Muscle of arm (tissue), 14 donors: ENCODE measurements at places on chromosomes 6 and 20.
A peak's percentile ranks its signal among the peaks of the same experiment; 100 is the strongest.

GRCh38 chr20:14415467-14415866 is 78.1 kb upstream of the FLRT3 start:
- DNase-seq: peak; percentile 5

GRCh38 chr20:38043512-38044300 is 10.2 kb downstream of the RPRD1B start:
- no peak for DNase-seq

DNA sequence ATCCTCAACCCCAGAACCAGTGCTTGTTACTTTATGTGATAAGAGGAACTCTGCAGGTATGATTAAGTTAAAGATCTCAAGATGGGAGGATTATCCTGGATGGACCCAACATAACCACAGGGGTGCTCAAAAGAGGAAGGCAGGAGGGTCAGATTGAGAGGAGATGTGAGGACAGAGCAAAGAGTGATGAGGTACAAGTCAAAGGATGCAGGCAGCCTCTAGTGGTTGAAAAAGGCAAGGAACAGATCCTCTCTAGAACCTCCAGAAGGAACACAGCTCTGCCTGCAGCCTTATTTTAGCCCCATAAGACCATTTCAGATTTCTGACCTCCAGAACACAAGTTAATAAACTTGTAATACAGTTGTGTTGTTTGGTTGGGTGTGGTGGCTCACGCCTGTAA is 41.2 kb downstream of the PDSS2 start:
- no peak for DNase-seq

DNA sequence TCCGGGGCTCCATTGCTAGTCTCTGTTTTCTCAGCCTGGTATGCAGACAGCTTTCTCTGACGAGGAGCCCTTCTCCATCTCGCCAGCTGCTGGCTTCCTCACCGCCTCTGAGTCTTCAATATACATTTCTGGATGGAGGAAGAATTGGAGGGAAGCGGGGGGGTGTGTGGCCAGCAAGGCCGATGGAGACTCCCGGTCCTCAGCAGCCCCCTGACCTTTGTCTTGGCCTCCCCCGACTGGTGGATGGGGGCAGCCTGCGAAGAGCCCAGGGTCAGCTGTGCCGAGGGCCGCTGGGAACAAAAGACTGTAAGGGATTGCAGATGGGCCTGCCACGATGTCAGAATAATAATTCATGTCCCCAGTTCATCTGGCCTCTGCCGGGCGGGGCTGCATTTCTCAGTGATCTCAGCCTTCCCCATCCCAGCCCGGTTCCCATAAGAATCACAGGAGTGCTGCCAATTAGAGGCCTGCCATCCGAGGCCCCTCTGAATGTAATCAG is 54.3 kb upstream of the STX16 start:
- peak; percentile 90 for DNase-seq

GRCh38 chr6:105200133-105200730 is 20.4 kb upstream of the POPDC3 start:
- DNase-seq: no peak

- no peak for DNase-seq
Observed at GRCh38 chr6:150617062-150617461, 17.4 kb downstream of the PLEKHG1 start.

DNA sequence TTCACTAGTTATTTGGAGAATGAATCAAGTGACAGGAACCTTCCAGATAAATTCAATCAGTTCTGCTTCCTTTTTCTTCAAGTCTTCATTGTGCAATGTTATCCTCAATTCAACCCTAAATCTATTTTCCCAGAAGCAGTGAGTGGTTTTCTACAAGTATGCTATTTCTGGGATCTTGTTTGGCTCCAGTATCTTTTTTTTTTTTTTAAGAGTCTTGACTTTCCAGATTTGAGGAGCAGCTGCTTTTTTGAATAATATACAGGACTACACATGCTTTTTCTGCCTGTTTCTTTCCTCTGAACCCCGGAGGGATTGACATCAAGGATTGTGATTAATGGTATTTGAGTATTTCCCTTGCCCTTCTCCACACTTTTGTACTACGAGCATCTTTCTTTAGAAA is 339.2 kb upstream of the JAG1 start:
- peak; percentile 46 for DNase-seq

DNA sequence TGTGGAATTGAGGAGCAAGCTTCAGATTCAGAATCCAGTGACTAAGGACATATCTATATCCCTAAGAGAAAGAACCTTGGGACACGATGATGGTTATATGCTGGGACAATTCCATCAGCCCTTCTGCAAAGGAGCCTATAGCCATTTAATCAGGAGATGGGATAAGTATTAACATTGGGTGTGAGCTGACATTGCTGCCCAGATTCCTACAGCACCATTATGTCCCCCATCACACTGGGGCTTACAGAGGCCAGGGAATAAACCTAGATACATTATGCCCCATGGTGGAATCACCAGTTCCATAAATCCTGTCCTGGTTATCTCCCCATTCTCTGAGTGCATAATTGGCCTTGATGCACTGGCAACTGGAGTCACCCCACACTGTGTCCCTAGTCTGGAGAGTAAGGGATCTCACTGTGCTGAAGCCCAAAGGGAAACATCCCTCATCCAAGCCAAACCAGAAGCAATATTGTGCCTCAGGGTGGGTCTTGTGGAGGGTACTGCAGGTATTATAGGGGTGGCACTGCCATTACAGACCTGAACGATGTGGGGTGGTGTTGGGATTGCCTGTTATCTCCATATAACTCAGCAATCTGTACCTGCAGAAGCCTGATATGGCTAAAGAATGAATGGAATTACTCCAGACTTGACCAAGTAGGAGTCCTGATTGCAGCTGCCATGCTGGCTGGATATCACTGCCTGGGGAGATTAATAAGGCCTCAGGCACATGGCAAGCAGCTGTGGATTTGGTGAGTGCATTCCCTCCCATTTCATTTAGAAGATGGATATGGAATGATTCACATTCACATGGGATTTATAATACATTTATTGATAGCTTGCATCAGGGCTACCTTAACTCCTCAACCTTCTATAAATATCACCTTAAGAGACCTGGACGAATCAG is 5.0 kb downstream of the HLA-A start:
- DNase-seq: no peak

GRCh38 chr6:11341867-11342266 is 109.4 kb upstream of the NEDD9 start:
- DNase-seq: no peak

DNA sequence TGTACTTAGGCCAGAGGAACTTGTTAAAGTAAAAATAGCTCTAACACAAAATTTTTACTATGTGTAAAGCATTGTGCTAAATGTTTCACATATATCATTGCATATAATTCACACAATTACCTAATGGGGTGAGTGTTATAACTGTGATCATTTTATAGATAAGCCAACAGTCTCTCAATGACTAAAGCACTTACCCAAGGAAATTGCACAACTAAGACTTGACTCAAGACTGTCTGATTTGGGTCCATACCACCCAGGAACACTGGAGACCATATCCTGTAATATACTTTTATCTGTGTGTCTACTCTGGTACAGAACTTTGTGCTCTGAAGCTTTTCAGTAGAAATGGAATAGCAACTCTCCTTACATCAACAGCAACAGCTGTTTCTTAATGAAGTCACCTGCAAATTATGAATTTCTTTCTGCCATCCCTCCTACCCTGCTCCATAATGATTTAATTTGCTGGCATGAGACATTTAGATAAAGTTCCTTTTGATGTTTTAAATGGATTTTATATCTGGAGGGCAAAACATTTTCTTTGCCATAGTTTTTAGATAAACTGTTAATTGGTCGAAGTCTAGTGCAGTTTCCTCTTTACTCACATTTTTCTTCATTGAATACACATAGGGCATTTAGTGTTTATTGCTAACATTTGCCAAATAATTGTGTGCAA is 47.5 kb downstream of the TSPYL4 start:
- DNase-seq: no peak

DNA sequence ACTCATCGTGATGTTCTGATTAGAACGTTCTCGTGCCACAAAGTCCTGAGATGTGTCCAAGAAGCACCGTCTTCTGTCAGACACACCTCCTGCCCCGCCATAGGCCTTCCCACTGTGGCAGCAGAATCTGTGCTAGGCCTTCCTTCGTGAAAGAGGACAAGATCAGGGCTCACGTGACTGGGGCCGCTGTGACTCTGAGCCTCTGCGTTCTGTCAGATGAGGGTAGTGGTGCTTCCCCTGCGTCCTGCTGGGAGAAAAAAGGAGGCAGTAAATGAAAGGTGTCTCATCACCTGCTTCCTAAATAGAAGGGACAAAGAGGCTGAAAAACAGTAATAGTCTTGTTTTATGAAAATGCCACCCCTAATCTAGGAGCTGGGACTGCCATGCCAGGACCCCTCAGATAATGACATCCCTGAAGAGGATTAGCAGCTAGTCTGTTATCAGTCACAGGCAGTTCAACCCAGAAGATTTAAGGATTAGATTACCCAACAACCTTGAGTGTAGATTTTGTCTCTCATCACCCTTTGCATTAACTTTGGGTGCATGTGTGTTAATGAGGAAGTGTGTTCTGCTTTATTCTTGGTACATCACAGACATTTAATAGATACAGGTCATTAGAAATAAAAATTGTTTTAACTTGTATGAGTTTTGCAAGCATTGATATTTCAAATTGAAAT is 4.1 kb downstream of the DNAJC5 start:
- no peak for DNase-seq

DNA sequence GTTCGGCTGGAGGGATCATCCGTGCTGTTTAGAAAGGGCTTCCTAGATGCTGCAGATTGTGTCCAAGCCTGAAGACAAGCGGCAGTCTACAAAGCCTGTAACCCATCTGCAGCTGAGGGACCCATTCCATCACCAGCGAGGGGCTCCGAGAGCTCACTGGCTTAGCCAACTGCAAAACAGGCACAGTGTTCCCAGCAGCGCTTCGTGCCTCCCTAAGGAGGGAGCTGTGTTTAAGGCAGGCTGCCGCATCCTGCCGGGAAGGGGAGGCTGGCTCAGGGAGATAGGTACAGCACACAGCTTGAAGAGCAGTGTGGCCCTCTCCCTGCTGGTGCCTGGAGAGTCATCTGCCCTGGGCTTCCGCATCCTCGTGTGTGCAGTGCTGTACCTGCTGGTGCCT is 32.4 kb downstream of the DUSP22 start:
- no peak for DNase-seq

DNA sequence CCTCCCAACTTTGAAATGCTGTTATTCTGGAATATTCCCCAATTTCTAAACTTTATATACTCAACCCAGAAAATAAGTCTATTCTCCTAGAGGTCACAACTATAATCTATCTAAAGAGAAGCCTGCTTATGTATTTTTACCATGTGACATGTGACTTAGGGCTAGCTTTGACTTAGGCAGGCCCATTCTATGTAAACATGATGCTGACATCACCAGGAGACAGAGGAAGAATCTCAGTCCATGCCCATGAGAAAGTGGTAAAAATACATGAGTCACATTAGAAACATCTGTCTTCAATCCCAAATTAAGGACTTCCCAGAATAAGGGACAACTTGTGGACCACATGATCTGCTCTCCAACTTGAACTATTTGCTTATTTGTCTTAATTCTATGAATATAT is 113.6 kb upstream of the ID4 start:
- no peak for DNase-seq

- DNase-seq: no peak
Observed at GRCh38 chr6:48178700-48179099, 67.7 kb upstream of the PTCHD4 start.

GRCh38 chr6:13575377-13575775 is 975 bp downstream of the SIRT5 start:
- no peak for DNase-seq

- no peak for DNase-seq
Observed at GRCh38 chr6:12772416-12772815, 55.8 kb downstream of the PHACTR1 start.

DNA sequence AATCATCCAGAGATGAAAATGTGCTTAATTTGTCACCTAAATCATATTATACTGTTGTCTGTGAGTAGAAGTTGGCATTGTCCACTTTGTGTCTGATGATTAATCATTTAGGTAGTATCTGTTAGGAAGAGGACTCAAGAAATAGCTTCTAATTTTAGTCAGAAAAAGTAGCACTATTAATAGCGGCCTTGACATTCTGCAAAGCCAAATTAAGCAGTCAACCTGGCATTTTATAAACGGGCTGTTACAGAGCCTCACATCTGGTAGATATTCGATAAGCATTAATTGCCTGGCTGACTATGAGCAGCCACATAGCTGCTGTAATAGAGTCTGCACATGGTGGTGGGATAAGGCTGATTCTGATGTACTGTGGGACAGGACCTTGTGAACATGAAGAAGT is 99.5 kb downstream of the KLHL32 start:
- DNase-seq: no peak

GRCh38 chr20:35269055-35269781 is 8.7 kb downstream of the MMP24OS start:
- peak; percentile 54 for DNase-seq

GRCh38 chr6:152057832-152058498 is 250.5 kb downstream of the ESR1 start:
- no peak for DNase-seq

GRCh38 chr6:32290886-32291450 is 67.1 kb upstream of the NOTCH4 start:
- no peak for DNase-seq

- no peak for DNase-seq
Observed at GRCh38 chr20:37348792-37349516, 3.0 kb downstream of the SRC start.

- DNase-seq: no peak
Observed at GRCh38 chr20:10667077-10667401, 6.8 kb downstream of the JAG1 start.

DNA sequence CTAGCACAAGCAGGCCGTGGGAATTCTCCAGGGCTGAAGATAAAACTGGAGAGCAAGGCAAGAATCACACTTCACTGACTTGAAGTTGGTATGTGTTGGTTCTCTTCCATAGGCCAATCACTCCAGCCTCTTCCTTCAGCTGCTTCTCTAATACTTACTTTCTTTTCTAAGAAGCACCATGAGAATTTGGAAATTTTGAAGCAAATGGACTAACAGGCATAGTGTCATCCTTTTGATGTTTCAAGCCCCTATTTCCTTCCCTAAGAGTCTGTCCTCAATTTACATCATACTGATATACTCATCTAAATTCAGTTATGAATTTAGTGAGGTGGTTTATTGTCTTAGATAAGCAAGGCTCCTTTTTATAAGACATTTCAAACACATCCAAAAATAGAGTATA is 24.0 kb downstream of the SLC26A8 start:
- no peak for DNase-seq

DNA sequence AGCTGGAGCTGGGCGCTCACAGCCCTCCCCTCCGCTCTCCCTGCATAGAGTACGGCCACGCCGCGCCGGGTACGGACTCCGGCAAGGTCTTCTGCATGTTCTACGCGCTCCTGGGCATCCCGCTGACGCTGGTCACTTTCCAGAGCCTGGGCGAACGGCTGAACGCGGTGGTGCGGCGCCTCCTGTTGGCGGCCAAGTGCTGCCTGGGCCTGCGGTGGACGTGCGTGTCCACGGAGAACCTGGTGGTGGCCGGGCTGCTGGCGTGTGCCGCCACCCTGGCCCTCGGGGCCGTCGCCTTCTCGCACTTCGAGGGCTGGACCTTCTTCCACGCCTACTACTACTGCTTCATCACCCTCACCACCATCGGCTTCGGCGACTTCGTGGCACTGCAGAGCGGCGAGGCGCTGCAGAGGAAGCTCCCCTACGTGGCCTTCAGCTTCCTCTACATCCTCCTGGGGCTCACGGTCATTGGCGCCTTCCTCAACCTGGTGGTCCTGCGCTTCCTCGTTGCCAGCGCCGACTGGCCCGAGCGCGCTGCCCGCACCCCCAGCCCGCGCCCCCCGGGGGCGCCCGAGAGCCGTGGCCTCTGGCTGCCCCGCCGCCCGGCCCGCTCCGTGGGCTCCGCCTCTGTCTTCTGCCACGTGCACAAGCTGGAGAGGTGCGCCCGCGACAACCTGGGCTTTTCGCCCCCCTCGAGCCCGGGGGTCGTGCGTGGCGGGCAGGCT is 4.6 kb downstream of the KCNK15 start:
- no peak for DNase-seq

- DNase-seq: peak; percentile 31
Observed at GRCh38 chr6:106163446-106163965, 77.4 kb downstream of the PRDM1 start.
